ENCODE measurements at places on chromosomes 7 and 10.
A peak's percentile ranks its signal among the peaks of the same experiment; 100 is the strongest.

DNA sequence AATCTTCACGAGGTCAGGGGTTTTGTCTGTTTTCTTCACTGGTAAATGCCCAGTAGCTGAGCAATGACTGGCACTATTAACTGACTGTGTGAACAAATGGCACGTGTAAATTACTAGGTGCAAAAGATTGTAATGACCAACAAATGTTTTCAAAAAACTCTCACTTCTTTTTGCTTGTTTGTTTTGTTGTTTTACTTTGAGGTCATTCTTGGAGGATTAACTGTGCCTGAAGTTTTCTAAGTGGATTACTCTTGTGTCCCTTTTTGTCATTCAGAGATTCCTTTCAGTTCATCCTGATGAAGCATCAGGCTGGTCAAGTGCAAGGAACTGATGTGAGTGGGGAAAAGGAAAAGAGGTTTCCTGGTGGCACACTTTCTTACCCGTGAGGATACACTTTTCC, 74.4 kb upstream of the PPP1R3C start:
- DNase-seq = no peak

GRCh38 chr7:127419196-127419595, 26.7 kb upstream of the ZNF800 start:
- no peak for DNase-seq

GRCh38 chr10:30052062-30052461, 7.3 kb downstream of the JCAD start:
- DNase-seq = no peak

- DNase-seq = peak; percentile 95
Measured at GRCh38 chr7:137395420-137395819, 51.9 kb upstream of the PTN start.

GRCh38 chr7:48173756-48174382, 2.6 kb downstream of the ABCA13 start:
- DNase-seq = no peak

DNA sequence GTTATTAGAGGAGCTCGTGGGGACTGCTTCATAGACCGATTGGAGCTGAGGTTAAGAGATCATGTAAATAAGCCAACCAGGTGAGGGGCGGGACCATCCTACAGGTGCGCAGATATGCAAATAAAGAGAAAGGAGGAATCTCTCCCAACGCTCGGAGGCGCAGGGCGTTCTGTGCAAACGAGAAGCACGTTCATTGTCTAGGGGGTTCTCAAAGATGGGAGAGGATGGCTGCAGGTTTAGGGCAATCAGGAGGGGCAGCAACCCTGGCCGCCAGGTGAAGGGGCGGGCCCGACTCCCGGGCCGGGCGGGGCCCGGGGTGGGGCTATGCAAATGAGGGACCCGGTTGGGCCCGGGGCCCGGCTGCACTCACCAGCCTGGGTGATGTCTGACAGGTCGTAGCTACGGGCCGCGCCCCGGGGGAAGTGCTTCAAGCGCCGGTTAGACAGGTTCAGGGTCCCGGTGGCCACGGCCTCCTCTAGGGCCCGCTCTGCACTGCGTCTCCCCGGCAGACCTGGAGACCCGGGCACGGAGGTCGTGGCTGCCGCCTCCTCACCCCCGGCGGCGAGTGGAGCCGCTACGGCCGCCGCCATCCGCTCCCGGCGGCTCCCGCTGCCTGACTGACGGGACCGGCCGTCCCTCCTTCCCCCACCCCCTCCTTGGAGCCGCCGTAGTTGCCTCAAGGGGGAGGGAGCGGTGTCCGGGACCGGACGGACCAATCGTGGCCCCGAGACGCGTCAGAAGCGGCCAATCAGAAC, at the start of gene LRCH4:
LRCH4 (minus strand) TSS at position 619 of the 755 bp plus-strand sequence; CDS start at position 590, 29 bp downstream.
- no peak for DNase-seq

GRCh38 chr10:93579089-93579488, 12.6 kb downstream of the FFAR4 start:
- DNase-seq = no peak

DNA sequence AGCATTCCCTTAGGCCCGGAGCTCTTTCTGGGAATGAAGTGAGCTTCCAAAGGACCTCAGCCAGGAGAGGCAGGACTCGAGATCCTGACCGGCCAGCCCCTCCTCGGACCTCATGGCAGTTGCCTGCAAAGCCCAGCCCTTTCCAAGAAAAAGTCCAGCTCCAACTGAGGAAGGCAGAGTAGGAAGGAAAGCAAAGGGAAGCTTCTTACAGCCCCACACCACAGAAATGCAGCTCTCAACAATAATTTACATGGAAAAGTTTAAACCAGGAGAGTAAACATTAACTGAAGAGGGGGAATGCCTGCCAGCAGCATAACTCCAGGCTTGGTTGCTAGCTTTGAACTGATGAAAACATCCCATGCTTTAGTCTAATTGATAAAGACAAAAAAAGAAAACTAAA, 153.9 kb upstream of the PFKP start:
- DNase-seq = no peak

DNA sequence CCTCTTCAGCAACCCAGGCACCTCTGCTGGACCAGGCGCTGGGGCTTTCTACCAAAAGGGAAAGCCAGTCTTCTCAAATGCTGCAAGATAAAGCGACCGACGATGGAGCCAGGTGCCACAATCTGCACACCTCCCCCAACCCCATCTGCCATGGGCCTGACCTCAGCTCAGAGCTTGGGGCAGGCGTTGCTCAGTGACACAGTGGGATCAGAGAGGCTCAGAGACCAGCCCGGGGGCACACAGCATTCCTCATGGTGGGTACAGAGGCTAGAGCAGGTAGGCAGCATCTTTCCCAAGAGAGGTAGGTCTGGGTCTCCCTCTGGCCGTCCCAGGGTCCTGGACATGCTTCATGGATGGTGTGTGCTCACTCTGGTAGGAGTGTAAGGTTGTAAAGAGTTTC, 56.3 kb downstream of the ZMIZ1 start:
- DNase-seq = no peak

GRCh38 chr7:133376514-133376913, 123.6 kb downstream of the EXOC4 start:
- no peak for DNase-seq
